ENCODE measurements at places on chromosomes 5 and 9. TPM values are rescaled to one million over a fixed set of nuclear protein-coding genes. Genes with fewer than 3 reads are reported as not detected.

The PCDHA8 gene
- total RNA-seq, result under 0.01 TPM

The PITX1 gene
- total RNA-seq, result 76.3 TPM

The C9orf78 gene
- 32.5 TPM for total RNA-seq

The TEX48 gene
- not detected for total RNA-seq

The IL17B gene
- total RNA-seq, result 0.72 TPM

The LURAP1L gene
- total RNA-seq, result 14.6 TPM

The PCDHGA1 gene
- total RNA-seq, result 0.88 TPM

The ADCY2 gene
- not detected for total RNA-seq

The TMEM171 gene
- 5.5 TPM for total RNA-seq

The ALDOB gene
- total RNA-seq, result not detected

The IFNE gene
- 22.3 TPM for total RNA-seq

The EMB gene
- total RNA-seq, result 0.57 TPM
